HS-27A (cell line): ENCODE measurements at places on chromosomes 2 and 18.

GRCh38 chr2:224412141-224413015, 10.5 kb upstream of the FAM124B start:
- DNase-seq: no peak

DNA sequence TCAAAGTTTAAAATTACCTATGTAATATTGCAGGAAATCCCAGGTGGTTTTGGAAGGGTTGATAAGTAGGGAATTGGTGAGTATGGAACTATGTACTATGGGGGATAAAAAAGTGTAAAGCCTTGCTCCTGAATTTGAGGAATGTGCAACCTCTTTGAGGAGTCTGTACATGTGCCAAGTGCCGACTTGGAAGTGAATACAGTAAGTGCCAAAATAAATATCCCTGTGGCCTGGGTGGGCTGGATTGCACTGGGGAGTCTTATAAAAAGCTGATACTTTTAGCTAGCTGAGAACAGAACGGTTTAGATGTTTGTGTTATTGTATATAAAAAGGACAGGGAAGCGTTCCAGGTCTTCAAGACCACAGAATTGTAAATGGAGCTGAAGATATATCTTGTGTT, 317.1 kb upstream of the LRRTM1 start:
- no peak for DNase-seq

DNA sequence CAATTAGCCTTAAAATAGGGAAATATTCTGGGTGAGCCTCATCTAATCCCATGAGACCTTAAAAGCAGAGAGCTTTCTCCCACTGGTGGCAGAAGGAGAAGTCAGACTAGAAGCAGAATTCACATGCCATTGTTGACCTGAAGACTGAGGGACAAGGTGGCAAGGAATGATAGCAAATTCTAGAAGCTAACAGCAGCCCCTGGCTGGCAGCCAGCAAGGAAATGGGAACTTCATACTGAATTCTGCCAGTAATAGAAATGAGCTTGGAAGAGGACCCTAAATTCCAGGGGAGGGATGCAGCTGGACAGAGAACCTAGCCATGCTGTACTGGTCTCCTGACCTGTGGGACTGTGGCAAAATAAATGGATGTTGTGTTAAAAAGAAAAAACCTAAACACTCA, 19.5 kb downstream of the B3GNT7 start:
- no peak for DNase-seq

GRCh38 chr2:69384618-69385081, 2.4 kb downstream of the GFPT1 start:
- no peak for DNase-seq

DNA sequence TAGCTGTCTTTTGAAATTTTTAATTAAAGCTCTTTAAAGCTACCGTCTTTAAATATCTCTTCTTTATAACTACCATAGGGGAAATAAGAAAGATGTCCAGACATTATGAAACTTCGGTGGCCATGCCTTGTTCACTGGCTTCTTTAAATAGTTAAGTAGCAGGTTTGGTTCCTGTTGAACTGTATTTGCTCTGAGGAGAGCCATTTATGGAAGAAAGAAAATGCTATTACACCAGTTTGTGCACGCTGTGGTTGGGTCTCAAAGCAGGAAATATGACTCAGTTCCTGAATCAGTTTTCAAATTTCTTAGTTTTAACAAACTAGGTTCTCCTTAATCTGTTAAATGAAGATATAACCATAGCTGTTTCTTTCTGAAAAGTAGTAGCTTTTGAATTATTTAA, 12.2 kb downstream of the ARPC2 start:
- peak; percentile 41 for DNase-seq
